ENCODE measurements at places on chromosomes 12 and 14.

DNA sequence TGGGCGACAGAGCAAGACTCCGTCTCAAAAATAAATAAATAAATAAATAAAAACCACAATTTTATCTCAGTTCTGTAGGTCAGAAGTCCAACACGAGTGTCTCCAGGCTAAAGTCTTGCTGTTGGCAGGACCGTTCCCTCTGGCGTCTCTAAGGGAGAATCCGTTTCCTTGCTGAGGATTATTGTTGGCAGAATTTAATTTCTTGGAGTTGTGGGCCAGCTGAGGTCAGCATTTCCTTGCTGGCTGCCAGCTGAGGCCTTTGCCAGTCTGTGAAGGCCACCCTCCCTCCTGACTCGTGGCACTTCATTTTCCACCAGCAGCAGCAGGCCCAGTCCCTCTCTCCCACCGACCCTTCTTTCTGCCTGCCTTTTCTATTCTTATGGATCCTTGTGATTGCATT, 17.2 kb downstream of the PSMC1 start:
- H3K27me3 ChIP-seq, result no peaks in the 10 kb centered on the region
- H3K27ac ChIP-seq, result no peak overlapping the region
- H3K4me1 ChIP-seq, result peaks cover 5% of the 10 kb centered on the region
- DNase-seq, result no peak
- H3K4me3 ChIP-seq, result no peak overlapping the region

DNA sequence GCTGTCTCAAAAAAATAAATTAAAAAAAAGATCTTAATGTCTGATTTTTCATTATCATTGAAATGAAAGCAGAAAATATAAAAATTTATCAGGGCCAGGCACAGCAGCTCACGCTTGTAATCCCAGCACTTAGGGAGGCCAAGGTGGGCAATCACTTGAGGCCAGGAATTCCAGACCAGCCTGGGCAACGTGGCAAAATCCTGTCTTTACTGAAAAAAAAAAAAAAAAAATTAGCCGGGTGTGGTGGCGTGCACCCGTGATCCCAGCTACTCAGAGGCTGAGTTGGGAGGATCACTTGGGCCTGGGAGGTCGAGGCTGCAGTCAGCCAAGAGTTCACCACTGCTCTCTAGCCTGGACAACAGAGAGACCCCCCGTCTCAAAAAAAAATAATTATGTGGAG, 37.6 kb upstream of the CLIP1 start:
- H3K27me3 ChIP-seq, result no peaks in the 10 kb centered on the region
- H3K4me1 ChIP-seq, result no peaks in the 10 kb centered on the region
- H3K27ac ChIP-seq, result no peak overlapping the region
- no peaks in the 10 kb centered on the region for H3K36me3 ChIP-seq
- H3K4me3 ChIP-seq, result no peak overlapping the region

- H3K27me3 ChIP-seq, result no peaks in the 10 kb centered on the region
- H3K36me3 ChIP-seq, result no peaks in the 10 kb centered on the region
- no peak overlapping the region for H3K27ac ChIP-seq
Observed at GRCh38 chr12:122819209-122819785, 16.0 kb upstream of the HIP1R start.

GRCh38 chr14:50002926-50003212, 110.0 kb downstream of the ARF6 start:
- H3K4me3 ChIP-seq, result peak overlapping the region; percentile 61
- no peak for DNase-seq
- H3K36me3 ChIP-seq, result no peaks in the 10 kb centered on the region
- H3K27me3 ChIP-seq, result no peaks in the 10 kb centered on the region

- H3K4me3 ChIP-seq, result no peak overlapping the region
- H3K4me1 ChIP-seq, result peaks cover 57% of the 10 kb centered on the region
- no peak for DNase-seq
Observed at GRCh38 chr12:4281173-4281654, 7.7 kb downstream of the CCND2 start.

GRCh38 chr12:49838973-49839633, 3.8 kb downstream of the BCDIN3D start:
- H3K27ac ChIP-seq, result no peak overlapping the region
- peaks cover 5% of the 10 kb centered on the region for H3K36me3 ChIP-seq
- no peaks in the 10 kb centered on the region for H3K27me3 ChIP-seq
- H3K4me3 ChIP-seq, result no peak overlapping the region

- H3K27me3 ChIP-seq, result no peaks in the 10 kb centered on the region
- H3K4me1 ChIP-seq, result peaks cover 16% of the 10 kb centered on the region
- no peaks in the 10 kb centered on the region for H3K36me3 ChIP-seq
- DNase-seq, result no peak
Observed at GRCh38 chr12:58029260-58029659, 87.9 kb downstream of the ATP23 start.

DNA sequence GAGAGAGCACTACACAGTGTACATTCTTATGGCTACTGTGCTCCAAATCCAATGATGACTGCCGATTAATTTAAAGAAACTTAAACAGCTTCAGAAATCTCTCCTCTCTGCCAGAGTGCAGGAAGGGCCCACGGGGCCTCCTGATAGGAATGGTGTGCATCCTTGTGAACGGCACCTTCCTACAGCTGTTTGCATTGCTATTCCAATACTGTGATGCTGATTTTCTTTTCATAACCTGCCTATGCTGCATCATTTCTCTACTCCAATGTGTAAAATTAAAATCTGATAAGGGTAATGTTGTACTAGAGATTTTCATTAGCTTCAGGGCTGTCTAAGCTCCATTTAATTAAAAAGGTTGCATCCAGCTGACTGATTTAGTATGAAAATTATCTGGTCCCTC, 159.0 kb downstream of the HELB start:
- no peaks in the 10 kb centered on the region for H3K36me3 ChIP-seq
- H3K27ac ChIP-seq, result no peak overlapping the region
- DNase-seq, result no peak
- no peak overlapping the region for H3K4me3 ChIP-seq
- H3K27me3 ChIP-seq, result no peaks in the 10 kb centered on the region
- no peaks in the 10 kb centered on the region for H3K4me1 ChIP-seq

- no peaks in the 10 kb centered on the region for H3K4me1 ChIP-seq
- H3K27me3 ChIP-seq, result no peaks in the 10 kb centered on the region
- no peaks in the 10 kb centered on the region for H3K36me3 ChIP-seq
- DNase-seq, result no peak
- no peak overlapping the region for H3K4me3 ChIP-seq
Observed at GRCh38 chr14:68680541-68681051, 112.3 kb downstream of the ZFP36L1 start.

- no peak for DNase-seq
- H3K4me3 ChIP-seq, result no peak overlapping the region
- no peaks in the 10 kb centered on the region for H3K4me1 ChIP-seq
- H3K27me3 ChIP-seq, result no peaks in the 10 kb centered on the region
- no peaks in the 10 kb centered on the region for H3K36me3 ChIP-seq
Observed at GRCh38 chr14:24815543-24815942, 181.6 kb upstream of the GZMB start.

- no peaks in the 10 kb centered on the region for H3K27me3 ChIP-seq
- no peaks in the 10 kb centered on the region for H3K36me3 ChIP-seq
- H3K4me1 ChIP-seq, result no peaks in the 10 kb centered on the region
- DNase-seq, result no peak
Observed at GRCh38 chr14:51321036-51321435, 81.0 kb downstream of the TMX1 start.

GRCh38 chr12:66636771-66637170, 42.1 kb downstream of the GRIP1 start:
- DNase-seq, result no peak
- H3K27ac ChIP-seq, result no peak overlapping the region
- no peaks in the 10 kb centered on the region for H3K4me1 ChIP-seq

- H3K36me3 ChIP-seq, result no peaks in the 10 kb centered on the region
- no peak for DNase-seq
- H3K27me3 ChIP-seq, result no peaks in the 10 kb centered on the region
- H3K4me1 ChIP-seq, result no peaks in the 10 kb centered on the region
- no peak overlapping the region for H3K27ac ChIP-seq
Observed at GRCh38 chr12:101707131-101707782, 9.8 kb downstream of the CHPT1 start.

DNA sequence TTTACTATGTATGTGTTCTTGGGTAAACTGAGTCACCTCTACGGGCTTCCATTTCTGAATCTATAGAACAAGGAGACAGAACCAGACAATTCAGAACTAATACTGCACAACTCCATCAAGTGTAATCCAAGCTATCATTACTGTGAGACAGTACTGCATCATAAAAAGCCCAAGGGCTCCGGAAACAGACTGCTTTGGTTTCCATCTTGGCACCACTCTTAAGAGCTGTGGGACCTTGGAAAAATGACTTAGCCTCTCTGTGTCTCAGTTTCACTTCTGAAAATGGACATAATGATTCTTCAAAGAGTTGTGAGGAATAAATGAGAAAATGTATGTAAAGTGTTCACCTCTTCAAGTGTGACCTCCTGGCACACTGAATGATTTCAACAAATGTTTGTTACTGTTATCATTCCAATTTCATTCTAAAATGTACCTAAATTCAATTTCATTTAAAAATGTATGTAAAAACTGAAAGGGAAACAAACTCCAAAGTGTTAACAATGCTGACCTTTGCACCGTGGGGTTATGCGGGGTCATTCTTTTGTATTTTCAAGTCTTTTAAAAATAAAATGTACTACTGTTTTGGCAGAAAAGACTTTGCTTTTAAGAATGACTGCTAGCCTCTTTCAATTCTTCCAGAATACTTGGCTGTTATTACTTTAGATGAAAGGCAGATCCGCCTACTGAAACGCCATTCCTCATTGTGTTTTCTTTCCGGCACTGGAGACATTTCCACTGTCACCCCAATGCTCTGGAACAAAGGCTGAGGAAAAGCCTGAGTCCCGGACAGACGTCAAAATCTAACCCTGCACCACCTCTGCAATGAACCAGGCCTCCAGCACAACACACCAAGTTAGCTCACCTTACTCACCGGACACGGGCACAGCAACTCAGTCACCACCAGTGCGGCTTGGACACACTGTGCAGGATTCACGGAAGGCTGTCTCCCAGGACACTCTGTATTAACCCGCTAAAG, 62.8 kb downstream of the TMCC3 start:
- H3K36me3 ChIP-seq, result no peaks in the 10 kb centered on the region
- H3K4me3 ChIP-seq, result no peak overlapping the region
- no peak for DNase-seq
- peak overlapping the region; percentile 64 for H3K27ac ChIP-seq
- H3K4me1 ChIP-seq, result peaks cover 26% of the 10 kb centered on the region

DNA sequence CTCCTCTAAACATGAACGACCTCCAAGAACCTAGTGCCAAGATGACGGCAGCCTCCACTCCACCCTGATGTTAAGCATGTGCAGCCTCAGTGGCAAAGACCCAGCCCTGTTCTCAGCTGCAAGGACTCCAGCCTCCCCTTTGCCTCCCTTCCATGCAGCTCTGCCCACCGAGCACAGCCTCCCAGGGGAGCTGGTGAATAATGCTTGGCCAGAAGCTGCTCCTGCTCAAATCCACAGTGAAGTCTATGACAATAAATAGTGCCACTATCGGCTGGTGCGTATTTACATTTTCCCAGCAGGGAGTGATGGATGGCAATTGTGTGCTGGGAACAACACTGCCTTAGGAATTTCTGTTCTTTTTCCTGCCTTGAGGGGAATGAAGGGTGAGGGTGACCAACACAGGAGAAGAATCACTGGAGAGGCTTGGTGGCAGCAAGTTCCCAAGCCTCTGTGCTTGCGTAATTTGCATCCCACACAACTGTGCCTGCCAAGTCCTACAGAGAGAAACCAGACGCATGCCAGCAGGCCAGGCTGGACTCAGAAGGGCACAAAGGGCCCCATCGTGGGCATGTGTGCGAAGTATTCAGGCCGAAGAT, 29.9 kb upstream of the TC2N start:
- peaks cover 76% of the 10 kb centered on the region for H3K4me1 ChIP-seq
- peak overlapping the region; percentile 66 for H3K27ac ChIP-seq
- H3K27me3 ChIP-seq, result no peaks in the 10 kb centered on the region
- H3K36me3 ChIP-seq, result no peaks in the 10 kb centered on the region

DNA sequence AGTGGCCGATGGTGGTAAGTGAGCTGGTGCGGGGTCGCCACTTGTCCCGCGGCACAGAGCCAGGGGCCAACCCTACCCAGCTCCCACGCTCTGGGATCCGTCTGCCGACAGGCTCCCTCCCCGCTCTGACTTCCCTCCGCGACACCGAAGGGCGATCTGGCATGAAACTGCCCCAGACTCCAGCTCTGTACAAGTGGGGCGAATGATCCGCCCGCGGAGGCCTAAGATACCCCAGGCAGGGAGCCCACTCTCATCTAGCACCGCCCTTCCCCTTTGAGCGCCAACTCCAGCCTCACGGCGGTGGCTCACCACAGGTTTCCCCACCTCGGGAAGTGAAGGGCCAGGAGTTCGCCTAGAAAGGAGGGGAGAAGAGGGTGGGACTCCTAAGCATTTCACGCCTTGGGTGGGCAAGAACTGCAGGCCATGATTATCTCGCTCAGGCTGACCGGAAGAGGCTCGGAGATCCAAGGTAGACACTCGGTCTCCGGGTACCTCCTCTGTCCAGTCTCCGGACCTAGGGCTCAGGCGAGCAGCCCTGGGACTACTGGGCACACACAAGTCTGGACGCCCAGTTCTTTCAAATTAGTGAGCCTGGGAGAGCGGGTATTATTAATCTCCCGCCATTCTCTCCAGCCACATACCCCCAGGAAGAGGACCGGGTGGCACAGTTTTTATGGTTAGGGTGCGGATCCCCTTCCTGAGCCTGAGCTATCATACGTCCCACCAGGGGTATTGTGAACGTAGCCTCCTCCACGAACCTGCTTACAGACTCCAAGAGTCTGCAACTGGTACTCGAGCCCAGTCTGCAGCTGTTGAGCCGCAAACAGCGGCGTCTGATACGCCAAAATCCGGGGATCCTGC, 849 bp downstream of the WNT1 start:
- H3K27me3 ChIP-seq, result peaks cover 97% of the 10 kb centered on the region
- peak overlapping the region; percentile 16 for H3K4me3 ChIP-seq
- no peak for DNase-seq

DNA sequence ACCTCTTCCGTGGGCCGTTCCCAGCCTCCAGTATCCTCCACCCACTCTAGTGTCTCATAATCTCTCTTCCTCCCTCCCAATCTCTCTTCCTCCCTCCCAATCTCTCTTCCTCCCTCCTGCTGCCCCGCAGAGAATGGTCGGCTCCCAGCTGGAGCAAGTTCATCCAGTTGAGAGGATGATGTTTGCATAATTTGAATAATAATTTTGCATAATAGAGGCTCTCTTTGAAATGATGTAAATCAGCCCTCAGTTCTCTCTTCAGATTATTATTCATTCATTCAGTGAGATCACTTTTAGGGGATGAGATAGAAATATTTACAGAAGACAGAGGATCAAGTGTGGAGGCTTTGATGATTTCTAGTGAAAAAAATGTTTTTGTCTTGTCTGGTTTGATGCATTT, 125.0 kb downstream of the PTPN11 start:
- no peak overlapping the region for H3K27ac ChIP-seq
- no peaks in the 10 kb centered on the region for H3K36me3 ChIP-seq
- H3K4me1 ChIP-seq, result no peaks in the 10 kb centered on the region
- H3K27me3 ChIP-seq, result no peaks in the 10 kb centered on the region
- DNase-seq, result no peak

- H3K4me1 ChIP-seq, result no peaks in the 10 kb centered on the region
- no peaks in the 10 kb centered on the region for H3K36me3 ChIP-seq
- no peak overlapping the region for H3K4me3 ChIP-seq
- H3K27ac ChIP-seq, result no peak overlapping the region
- no peaks in the 10 kb centered on the region for H3K27me3 ChIP-seq
Observed at GRCh38 chr14:99468081-99468480, 12.6 kb downstream of the SETD3 start.

DNA sequence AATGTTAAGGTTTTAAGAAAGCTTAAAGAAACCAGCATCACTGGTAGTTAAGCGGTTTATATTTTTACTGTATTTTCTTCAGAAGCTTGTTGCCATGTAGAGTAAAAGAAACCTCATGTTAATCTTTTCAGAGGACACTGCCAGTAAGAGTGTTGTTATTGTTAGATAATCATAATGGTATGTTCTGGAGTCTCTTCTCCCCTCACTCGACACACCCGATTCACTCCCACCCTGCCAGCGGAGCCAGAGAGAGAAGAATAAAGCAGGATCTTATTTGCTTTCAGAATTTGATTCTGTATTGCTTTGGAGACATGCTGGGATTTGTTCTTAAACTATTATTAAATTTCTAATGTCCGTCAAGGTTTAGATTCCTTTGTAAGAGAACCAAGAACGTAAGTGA, 113.7 kb downstream of the SAMD4A start:
- no peaks in the 10 kb centered on the region for H3K36me3 ChIP-seq
- no peak overlapping the region for H3K4me3 ChIP-seq
- H3K27me3 ChIP-seq, result no peaks in the 10 kb centered on the region

All from tibial nerve (tissue), 4 donors.